Mesothelial cell of epicardium (in vitro differentiated cells): ENCODE measurements at places on chromosomes 5 and 9.
A peak's percentile ranks its signal among the peaks of the same experiment; 100 is the strongest.

GRCh38 chr9:70569070-70569772, 154.8 kb upstream of the KLF9 start:
- no peak overlapping the region for H3K4me3 ChIP-seq
- H3K27me3 ChIP-seq, result no peaks in the 10 kb centered on the region
- H3K27ac ChIP-seq, result no peak overlapping the region
- DNase-seq, result no peak

DNA sequence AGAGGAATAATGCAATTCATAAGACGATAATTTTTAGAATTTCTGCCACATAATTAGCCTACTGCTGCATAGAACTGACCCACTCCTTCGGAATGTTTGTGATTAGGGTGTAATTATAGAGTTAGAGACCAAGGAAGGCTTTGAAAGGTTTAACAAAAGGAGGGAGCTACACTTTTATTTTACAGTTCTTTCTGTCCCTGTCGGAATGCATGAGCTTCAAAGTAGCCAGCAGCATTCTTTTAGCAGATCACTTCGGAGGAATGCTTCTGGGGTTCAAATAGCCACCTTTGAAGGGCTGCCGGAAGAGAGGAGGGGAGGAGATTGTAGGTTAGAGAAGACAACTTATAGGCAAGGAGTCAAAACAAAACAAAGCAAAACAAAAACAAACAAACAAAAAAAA, 168.1 kb downstream of the GRIA1 start:
- H3K4me1 ChIP-seq, result peaks cover 14% of the 10 kb centered on the region
- no peak overlapping the region for H3K4me3 ChIP-seq
- DNase-seq, result no peak

DNA sequence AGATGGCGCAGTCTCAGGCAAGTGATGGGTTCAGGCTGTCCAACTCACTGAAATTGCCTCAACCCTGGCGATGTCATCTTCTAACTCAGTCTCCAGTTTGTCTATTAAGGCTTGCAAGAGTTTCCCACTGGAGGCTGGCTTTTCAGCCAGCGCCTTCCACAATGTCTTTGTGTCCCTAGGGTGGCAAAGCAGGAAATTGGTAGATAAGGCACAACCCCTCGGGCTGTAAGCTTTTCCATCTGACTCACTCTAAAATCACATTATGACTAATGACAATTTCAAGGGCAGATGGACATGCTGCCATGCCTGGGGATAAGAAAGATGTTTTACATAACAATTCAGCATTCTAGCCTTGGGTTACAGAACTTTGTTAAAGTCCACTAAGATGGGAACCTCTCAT, 61.9 kb downstream of the MROH2B start:
- H3K4me3 ChIP-seq, result no peak overlapping the region
- H3K27me3 ChIP-seq, result peaks cover 3% of the 10 kb centered on the region
- no peak for DNase-seq
- H3K27ac ChIP-seq, result no peak overlapping the region
- no peaks in the 10 kb centered on the region for H3K36me3 ChIP-seq

- H3K4me1 ChIP-seq, result peaks cover 3% of the 10 kb centered on the region
- H3K27ac ChIP-seq, result no peak overlapping the region
- no peak overlapping the region for H3K4me3 ChIP-seq
- no peaks in the 10 kb centered on the region for H3K27me3 ChIP-seq
Measured at GRCh38 chr5:167511-167910, 23.8 kb upstream of the LRRC14B start.

GRCh38 chr9:68981789-68982188, 32.1 kb downstream of the PRKACG start:
- no peak overlapping the region for H3K27ac ChIP-seq
- peaks cover 23% of the 10 kb centered on the region for H3K4me1 ChIP-seq

DNA sequence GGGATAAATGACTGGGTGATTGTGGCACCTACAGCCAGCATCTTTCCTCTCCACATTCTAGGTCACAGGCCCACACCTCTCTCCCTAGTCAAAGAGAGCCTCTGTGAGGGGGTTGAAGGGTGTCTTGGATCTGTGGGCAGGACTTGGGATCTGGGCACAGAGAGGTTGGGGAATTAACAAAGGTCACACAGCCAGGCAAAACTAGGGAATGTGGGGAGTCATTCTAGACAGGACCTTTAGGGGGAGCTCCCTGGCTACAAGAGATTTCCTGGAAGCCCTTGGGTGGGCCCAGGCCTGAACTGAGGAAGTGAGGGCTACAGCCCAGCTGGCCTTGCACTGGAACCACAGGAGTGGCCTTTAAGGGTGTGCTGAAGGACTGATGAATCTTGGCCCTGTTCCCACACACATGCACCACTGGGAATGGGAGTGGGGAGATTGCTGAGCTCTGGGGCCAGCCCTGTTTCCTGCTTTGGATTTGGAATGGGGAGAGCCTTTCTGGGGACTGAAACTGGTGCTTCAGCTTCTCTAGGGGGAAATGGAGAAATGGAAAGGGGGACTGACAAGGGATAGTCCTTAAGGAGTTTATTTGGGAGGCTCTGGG, 12.4 kb upstream of the CXXC5 start:
- H3K27ac ChIP-seq, result peak overlapping the region; percentile 70
- H3K27me3 ChIP-seq, result no peaks in the 10 kb centered on the region
- H3K4me1 ChIP-seq, result peaks cover 36% of the 10 kb centered on the region
- DNase-seq, result no peak
- H3K4me3 ChIP-seq, result peak overlapping the region; percentile 25

- H3K27me3 ChIP-seq, result no peaks in the 10 kb centered on the region
- H3K27ac ChIP-seq, result no peak overlapping the region
- no peak for DNase-seq
- H3K4me1 ChIP-seq, result peaks cover 12% of the 10 kb centered on the region
- H3K36me3 ChIP-seq, result no peaks in the 10 kb centered on the region
Measured at GRCh38 chr9:118529210-118529609, 825.0 kb downstream of the TLR4 start.

DNA sequence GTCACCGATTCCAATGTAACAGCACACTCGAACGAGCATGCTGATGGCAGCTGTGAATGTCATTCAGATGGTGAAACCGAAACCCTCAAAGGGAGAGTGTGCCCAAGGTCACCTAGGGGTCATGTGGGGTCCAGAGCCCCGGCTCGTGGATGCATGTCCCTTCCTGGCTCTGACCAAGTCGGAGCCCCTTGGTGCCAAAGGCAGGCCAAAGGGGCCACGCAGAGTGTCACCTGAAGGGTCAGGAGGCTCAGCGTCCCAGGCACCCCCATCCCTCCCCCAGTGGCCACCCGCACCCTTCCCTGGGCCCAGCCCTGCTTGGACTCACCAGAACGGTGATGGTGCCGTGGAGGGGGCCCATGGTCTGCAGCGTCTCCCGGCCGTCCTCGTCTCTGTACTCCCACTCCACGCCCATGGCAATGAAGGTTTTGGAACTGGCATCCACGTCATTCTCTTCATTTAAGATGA, 69.5 kb downstream of the ZNF354C start:
- no peak overlapping the region for H3K4me3 ChIP-seq
- no peak overlapping the region for H3K27ac ChIP-seq
- H3K36me3 ChIP-seq, result peaks cover 10% of the 10 kb centered on the region
- DNase-seq, result no peak
- H3K27me3 ChIP-seq, result no peaks in the 10 kb centered on the region

DNA sequence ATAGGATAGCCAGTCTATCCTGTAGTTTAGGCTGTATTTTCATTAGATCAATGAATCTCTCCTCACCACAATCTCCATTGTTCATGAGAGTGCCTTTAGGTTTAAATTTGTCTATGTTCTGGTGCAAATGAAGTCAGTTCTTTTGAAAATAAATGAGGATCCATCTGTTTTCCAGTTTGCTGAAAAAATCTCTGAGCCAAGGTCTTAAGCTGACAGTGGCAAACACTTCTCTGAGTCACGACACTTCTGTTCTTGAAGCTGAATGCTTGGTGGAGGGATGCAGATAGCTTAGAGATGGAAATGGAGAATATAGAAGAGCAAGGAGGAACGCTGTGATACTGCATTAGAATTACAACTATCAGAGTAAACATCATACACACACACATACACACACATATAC, 34.9 kb downstream of the DMRTA1 start:
- H3K27ac ChIP-seq, result no peak overlapping the region
- no peaks in the 10 kb centered on the region for H3K27me3 ChIP-seq
- no peak for DNase-seq

DNA sequence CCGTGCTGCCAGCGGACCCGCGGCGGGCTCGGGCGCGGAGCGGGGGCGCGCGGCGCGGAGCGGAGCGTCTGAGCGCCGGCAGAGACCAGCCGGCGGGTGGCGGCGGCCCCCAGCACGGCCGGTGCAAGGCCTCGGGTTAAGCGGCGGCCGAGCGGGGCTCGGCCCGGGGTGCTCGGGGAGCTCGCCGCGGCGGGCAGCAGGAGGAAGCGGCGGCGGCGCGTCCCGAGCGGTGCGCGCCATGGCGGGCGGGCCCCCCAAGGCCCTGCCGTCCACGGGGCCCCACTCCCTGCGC, 150 bp downstream of the SNX30 start:
- H3K27ac ChIP-seq, result no peak overlapping the region
- peaks cover 39% of the 10 kb centered on the region for H3K4me1 ChIP-seq
- DNase-seq, result no peak

GRCh38 chr9:92432350-92432749, 8.1 kb upstream of the OMD start:
- DNase-seq, result no peak
- no peak overlapping the region for H3K27ac ChIP-seq
- no peaks in the 10 kb centered on the region for H3K27me3 ChIP-seq
- peaks cover 5% of the 10 kb centered on the region for H3K4me1 ChIP-seq
- no peaks in the 10 kb centered on the region for H3K36me3 ChIP-seq

- H3K27ac ChIP-seq, result no peak overlapping the region
- H3K4me3 ChIP-seq, result no peak overlapping the region
- no peaks in the 10 kb centered on the region for H3K36me3 ChIP-seq
- no peaks in the 10 kb centered on the region for H3K27me3 ChIP-seq
Measured at GRCh38 chr5:149005077-149005892, 57.6 kb downstream of the SH3TC2 start.

- peaks cover 16% of the 10 kb centered on the region for H3K4me1 ChIP-seq
- H3K27me3 ChIP-seq, result peaks cover 35% of the 10 kb centered on the region
- H3K4me3 ChIP-seq, result no peak overlapping the region
- H3K36me3 ChIP-seq, result no peaks in the 10 kb centered on the region
Measured at GRCh38 chr5:7078901-7079300, 317.0 kb upstream of the ADCY2 start.

- H3K36me3 ChIP-seq, result peaks cover 28% of the 10 kb centered on the region
Measured at GRCh38 chr9:124881138-124881743, 19.3 kb downstream of the ARPC5L start.

DNA sequence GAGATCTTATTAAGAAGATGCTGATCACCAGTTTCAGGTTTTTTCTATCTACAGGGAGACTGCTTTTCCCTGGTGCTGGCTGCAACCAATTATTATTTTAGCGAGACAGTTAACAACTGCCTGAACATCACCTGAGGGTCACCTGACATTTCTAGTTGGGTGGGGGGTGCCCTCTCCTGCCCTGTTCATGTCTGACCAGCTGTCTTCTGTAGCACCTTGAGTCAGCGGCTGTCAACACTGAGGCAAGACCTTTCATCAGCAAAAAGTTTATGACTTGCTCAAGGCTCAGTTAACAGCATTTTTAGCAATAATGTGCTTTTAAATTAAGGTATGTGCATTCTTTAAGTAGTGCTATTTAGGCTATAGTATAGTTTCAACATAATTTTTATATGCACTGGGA, 58.0 kb downstream of the ADCY2 start:
- no peak for DNase-seq
- H3K27me3 ChIP-seq, result no peaks in the 10 kb centered on the region
- no peak overlapping the region for H3K4me3 ChIP-seq
- no peak overlapping the region for H3K27ac ChIP-seq

GRCh38 chr9:2107906-2108451, 92.8 kb downstream of the SMARCA2 start:
- H3K4me3 ChIP-seq, result no peak overlapping the region
- no peak overlapping the region for H3K27ac ChIP-seq
- H3K27me3 ChIP-seq, result peaks cover 6% of the 10 kb centered on the region
- H3K36me3 ChIP-seq, result peaks cover 26% of the 10 kb centered on the region
- DNase-seq, result no peak

DNA sequence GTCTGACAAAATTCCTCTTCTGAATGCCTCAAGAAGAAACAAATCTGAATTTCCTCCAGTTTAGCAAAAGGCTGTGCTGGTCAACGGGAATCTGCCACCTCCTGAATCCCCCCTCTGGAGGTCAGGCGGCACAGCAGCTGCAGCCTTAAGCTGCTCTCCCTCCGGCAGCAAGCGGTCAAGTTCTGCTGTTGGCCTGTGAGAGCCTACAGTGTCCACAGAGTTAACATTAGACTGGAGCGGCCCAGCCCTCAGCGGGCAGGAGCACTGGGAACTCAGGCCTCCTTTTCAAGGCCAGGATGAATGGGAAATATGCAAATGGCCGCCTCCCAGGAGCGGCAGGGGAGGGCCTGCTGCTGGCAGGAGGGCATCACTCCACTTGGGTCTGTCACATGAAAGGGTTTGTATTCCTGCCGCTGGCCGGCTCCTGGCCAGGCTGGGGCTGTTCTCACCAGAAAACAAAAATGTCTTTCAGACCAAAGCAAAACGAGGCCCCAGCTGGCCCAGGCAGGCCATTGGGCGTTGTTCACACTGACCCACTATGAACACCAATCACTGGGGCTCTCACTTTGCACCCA, 8.2 kb downstream of the ACSL6 start:
- H3K36me3 ChIP-seq, result no peaks in the 10 kb centered on the region
- H3K4me3 ChIP-seq, result no peak overlapping the region
- peaks cover 24% of the 10 kb centered on the region for H3K27me3 ChIP-seq

- H3K36me3 ChIP-seq, result peaks cover 15% of the 10 kb centered on the region
- no peaks in the 10 kb centered on the region for H3K27me3 ChIP-seq
- H3K4me3 ChIP-seq, result no peak overlapping the region
- no peak for DNase-seq
- no peak overlapping the region for H3K27ac ChIP-seq
Measured at GRCh38 chr5:81577091-81577490, 173.8 kb downstream of the SSBP2 start.

- H3K4me1 ChIP-seq, result no peaks in the 10 kb centered on the region
- no peak overlapping the region for H3K4me3 ChIP-seq
- H3K27ac ChIP-seq, result no peak overlapping the region
- peaks cover 2% of the 10 kb centered on the region for H3K36me3 ChIP-seq
- no peak for DNase-seq
Measured at GRCh38 chr5:108193021-108193795, 188.7 kb downstream of the FBXL17 start.
